ENCODE measurements at places on chromosomes 12 and 14.

GRCh38 chr12:109433618-109434017 is 43.5 kb downstream of the KCTD10 start:
- no peak for DNase-seq

DNA sequence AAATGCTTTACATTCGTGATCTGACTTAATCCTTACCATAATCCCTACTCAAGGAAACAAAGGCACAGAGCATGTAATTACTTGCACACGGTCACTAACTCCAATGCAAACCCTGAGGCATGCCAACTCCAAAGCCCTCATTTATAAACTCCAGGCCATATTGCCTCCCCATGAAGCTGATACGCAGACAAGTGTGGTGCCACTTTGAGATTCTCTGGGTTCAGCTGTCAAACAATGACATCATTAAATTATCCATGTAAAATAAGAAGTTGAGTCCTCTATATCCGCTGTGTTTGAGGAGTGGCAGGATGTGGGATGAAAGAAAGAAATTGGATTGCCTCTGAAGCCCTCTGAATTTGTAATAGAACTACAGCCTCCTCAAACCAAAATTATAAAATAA is 62.8 kb downstream of the ANO4 start:
- DNase-seq, result no peak

- DNase-seq, result no peak
These were observed 34.4 kb downstream of the PSEN1 start for GRCh38 chr14:73170686-73171085.

DNA sequence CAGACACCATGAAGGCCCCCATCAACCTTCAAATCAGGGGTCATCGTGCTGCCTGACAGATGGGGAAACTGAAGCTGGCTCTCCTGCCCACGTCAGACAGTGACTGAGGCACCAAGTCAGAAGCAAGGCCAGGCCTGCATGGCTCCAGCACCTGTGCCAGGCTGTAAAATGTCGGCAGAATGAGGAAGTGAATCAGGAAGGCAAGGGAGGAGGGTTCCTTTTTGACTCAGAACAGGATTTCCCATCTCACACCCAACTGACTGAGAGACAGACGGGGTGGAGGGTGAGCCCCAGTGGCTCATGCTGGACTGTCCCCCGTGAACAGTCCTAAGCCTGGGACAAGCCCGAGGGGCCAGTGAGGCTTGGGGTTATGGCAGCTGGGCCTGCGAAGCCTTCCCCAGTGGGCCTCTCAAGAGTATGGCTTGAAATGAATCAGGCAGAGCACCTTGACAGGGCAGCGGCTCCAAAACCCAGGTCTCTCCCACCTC is 20.9 kb downstream of the SYNE3 start:
- no peak for DNase-seq

GRCh38 chr12:104460041-104460719 is 3.4 kb downstream of the CHST11 start:
- DNase-seq, result no peak

- DNase-seq, result peak; percentile 64
These were observed 13.3 kb downstream of the BEST3 start for GRCh38 chr12:69685810-69686209.

DNA sequence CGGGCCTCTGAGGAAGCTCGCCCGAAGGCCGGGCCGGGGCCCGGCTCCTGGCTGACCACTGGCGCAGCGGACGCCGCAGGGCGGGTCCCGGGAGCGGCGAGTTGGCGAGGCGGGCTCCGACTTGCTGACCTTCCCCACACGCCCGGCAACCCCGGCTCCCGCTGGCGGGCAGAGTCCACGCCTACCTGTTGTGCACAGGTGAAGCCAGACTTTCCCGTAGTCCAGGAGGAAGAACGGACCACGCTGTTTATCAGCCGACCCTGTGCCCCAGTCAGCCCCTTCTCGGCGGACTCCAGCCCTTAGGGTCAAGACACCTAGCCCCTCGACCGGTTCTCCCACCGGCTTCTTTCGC is 407 bp downstream of the HEATR5A start:
- no peak for DNase-seq

- DNase-seq, result no peak
These were observed 4.0 kb downstream of the GLT1D1 start for GRCh38 chr12:128857133-128857763.

DNA sequence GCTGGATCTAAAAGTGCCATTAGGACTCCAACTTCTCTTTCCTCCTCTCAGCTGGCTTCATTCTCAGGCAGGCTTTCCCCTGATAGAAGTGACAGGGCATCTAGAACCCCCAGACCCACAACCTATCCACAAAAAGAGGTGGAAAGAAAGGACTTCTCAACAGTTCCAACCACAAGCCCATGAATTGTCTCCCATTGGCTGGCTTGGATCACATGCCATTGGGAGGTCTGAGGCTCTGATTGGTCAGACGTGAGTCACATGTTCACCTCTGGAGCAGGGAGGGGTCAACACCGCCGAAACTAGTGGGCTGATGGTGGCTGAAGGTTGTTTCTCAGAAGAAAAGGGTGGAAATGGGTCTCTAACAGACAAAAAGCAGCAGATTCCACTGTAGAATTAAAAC is 47.2 kb downstream of the DRAM1 start:
- peak; percentile 28 for DNase-seq

GRCh38 chr14:40188006-40188405 is 755.8 kb upstream of the FBXO33 start:
- DNase-seq, result peak; percentile 4

- DNase-seq, result peak; percentile 64
These were observed 14.3 kb downstream of the TBX3 start for GRCh38 chr12:114669401-114670290.

GRCh38 chr14:96863327-96863985 is 66.3 kb downstream of the VRK1 start:
- DNase-seq, result no peak

DNA sequence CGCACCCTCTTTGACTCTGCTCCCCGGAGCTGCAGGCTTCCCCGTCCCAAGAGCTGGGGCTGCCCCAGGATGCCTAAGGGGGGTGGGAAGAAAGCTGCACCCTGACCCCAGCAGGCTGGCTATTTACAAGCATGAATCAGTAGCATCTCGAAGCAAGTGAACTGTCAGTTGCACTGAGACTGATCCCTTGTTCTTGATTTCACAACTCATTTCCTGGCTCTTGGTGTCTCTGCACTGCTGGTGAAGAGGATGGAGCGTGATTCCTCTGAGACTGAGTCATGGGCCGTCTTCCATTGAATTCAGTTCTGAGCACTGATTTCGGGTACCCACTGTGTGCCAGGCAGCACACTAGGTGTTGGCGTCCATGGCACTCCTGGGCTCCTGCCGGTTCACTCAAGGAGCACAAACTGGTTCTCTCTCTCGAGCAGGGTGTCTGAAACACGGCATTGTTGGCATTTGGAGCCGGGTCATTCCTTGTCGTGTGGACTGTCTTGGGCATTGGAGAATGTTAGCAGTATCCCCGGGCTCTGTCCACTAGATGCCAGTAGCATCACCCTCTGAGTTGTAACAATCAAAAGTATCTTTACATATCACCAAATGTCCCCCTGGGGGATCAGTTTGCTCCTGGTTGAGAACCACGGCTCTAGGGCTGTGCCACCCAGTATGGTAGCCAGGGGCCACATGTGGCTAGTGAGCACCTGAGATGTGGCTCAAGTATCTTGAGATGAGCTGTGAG is 86.9 kb downstream of the RIN3 start:
- peak; percentile 75 for DNase-seq

GRCh38 chr12:85057370-85057963 is 21.3 kb downstream of the LRRIQ1 start:
- peak; percentile 45 for DNase-seq

DNA sequence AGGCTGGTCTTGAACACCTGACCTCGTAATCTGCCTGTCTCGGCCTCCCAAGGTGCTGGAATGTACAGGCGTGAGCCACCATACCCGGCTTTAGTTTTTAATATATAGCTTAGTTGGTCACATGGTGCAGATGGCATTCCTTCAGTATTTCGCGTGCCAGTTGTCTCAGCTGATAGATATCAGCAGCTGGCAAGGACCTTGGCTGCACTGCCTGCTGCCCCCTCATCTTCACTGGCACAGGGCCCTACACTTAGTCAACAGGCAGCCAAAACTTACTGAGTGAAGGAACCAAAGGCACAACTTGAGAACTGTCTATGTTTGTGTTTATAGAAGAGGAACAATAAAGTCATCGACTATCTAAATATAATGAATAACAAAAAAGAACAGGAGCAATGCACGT is 31.0 kb downstream of the EID3 start:
- DNase-seq, result no peak

DNA sequence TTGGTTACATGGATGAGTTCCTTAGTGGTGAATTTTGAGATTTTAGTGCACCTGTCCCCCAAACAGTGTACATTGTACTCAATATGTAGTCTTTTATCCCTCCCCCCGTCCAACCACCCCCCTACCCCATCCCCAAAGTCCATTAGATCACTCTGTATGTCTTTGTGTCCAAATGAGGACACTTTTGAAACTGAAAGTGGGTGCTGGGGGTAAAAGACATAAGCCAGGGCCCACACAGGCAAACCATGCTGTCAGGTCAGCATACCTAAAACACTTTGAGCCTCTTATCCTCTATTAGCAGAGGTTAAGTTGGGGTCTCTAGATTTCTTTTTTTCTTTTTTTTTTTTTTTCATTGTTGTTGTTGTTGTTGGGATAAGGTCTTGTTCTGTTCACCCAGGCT is 31.3 kb upstream of the KICS2 start:
- no peak for DNase-seq

Data from fibroblast of upper back skin (primary cell).